Inflammatory macrophage (primary cell): ENCODE measurements at places on chromosomes 13 and 19.

GRCh38 chr13:50376895-50377575 lies 361.8 kb downstream of the KCNRG start:
- no peak for DNase-seq

DNA sequence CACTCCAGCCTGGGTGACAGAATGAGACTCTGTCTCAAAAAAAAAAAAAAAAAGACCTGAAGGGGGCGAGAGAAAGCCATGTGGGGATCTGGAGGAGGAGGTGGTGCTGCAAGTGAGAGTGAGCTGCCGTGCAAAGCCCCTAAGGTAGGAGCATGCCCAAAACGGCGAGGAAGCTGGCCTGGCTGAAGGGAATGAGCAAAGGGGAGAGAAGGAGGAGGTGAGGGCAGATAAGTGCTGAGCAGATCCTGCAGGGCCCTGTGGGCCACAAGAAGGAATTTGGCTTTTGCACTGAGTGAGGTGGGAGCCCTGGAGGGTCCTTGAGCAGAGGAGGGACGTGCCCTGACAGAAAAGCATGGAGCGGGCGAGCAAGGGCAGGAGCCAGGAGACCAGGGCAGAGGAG lies 19.4 kb upstream of the ADGRE5 start:
- peak; percentile 49 for DNase-seq

- DNase-seq = peak; percentile 81
Observed at GRCh38 chr13:80030491-80030890, 310.4 kb downstream of the SPRY2 start.

GRCh38 chr19:32154418-32154817 lies 191.0 kb upstream of the ZNF507 start:
- no peak for DNase-seq

- peak; percentile 83 for DNase-seq
Observed at GRCh38 chr13:30696278-30697176, 38.8 kb upstream of the ALOX5AP start.

DNA sequence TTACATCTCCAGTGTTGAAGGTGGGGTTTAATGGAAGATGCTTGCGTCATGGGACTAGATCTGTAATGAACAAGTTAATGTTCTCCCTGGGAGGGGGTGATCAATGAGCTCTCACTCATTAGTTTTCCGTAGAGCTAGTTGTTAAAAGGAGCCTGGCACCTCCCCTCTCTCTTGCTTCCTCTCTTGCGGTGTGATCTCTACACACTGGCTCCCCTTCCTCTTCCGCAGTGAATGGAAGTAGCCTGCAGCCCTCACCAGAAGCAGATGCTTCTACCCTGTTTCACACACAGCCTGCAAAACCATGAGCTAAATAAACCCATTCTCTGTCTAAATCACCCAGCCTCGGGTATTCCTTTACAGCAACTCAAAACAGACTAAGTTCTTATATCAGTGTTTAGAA lies 318.8 kb downstream of the SLITRK1 start:
- DNase-seq = no peak

DNA sequence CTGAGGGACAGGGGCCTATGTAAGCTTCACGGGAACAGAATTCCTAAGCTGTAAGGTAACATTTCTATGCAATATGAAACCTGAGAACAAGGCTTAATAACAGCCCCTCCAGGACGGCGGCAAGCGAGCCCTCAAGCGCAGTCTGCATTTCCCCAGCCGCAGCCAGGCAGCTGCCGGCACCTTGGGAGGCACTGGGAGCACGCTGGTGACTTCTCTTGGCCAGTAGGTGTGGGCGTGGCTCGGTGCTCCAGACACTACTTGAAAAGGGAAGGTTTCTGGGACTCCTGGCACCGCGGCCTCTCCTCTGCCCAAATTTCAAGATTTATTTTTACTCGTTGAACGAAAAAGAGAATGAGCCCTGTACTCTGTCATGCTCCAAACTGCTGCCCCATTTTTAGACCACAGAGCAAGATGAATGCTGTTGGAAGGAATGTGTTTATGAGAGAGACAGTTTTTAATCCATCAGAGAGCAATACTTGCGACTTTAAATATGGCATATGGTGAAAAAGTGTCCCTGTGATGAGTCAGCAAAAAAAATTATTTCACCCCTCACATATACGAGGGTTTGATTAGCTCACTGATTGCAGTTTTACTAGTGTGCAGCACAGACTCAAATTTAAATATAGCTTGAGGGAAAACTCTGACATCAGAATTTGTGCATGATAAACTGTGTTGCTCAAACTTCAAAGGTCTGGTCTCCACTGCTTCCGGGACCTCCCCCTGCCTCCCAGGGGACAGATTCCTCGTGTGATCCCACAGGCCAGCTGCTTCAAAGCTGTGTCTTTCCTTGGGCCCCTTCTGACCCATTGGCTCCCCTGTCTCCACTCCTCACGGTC lies 81.2 kb downstream of the COL4A2 start:
- DNase-seq = no peak

- no peak for DNase-seq
Observed at GRCh38 chr13:27054760-27055159, 116.9 kb downstream of the USP12 start.
